Amygdala (tissue), 56 donors: ENCODE measurements at places on chromosomes 5 and 9.

- no peak for DNase-seq
Measured at GRCh38 chr5:136396886-136397285, 31.5 kb upstream of the TRPC7 start.

DNA sequence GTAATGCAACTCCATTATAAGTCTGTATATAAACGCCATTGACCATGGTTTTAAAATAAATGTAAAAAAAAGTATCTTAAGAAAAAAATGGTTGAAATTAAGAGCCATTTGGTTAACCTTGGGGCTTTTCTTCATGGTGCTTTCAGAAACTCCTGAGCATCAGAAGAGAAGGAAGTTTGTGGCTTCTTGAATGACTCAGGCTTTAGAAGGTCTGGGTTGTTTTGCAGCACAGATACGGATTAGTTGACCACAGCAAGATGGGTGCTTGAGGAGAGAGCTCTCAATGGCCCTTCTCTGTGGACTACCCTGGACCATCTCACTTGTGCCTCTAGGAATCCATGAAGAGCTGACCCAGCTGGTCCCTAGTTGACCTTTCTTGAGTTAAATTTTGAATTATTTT lies 189.5 kb downstream of the TMEM38B start:
- no peak for DNase-seq

DNA sequence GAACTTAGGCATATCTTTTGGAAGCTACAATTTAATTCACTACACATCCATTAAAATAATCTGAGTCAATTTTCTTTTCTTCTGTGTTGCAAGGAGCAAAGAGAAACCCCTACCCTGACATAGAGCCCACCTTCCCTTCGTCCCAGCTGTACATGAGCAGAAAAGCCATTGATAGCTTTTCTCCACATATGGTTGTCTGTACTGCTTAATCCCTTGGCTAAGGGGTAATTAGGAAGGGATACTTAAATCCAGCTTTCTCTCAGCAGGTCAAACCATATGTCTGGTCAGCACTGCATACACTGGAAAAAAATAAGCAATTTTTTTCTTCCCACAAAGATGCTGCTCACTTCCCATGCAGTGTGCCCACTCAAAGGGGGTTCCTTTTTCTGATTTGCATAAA lies 94.7 kb upstream of the RAD23B start:
- DNase-seq, result no peak

- DNase-seq, result no peak
Measured at GRCh38 chr9:3497857-3498256, 27.9 kb downstream of the RFX3 start.

- no peak for DNase-seq
Measured at GRCh38 chr5:65674749-65675148, 47.2 kb downstream of the SGTB start.

GRCh38 chr5:132055808-132056609 lies 4.4 kb upstream of the IL3 start:
- no peak for DNase-seq

GRCh38 chr5:132546108-132546507 lies 2.8 kb upstream of the IL5 start:
- DNase-seq, result no peak

DNA sequence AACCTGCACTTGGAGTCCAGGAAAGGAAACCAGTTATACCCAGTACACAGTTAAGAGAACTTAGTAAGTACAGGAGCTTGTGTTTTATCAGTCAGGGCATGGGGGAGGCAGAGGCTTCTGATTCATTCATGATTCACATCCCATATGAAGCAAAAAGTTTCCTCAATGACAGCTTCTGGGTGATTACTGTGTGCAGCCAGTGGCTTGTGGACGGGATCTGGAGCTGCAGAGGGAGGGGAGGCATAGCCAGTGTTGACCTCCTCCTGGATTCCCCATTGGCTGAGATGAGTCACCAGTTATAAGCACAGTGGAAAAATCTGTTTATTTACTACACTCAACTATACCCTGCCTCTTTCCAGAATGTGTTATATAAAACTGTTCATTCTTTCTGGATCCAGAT lies 17.7 kb downstream of the IL31RA start:
- DNase-seq, result no peak

- DNase-seq, result no peak
Measured at GRCh38 chr5:168480601-168481000, 5.7 kb upstream of the RARS1 start.

- DNase-seq, result no peak
Measured at GRCh38 chr5:164784230-164784629, 1278.8 kb downstream of the MAT2B start.

- no peak for DNase-seq
Measured at GRCh38 chr9:89174291-89174690, 4.3 kb downstream of the SHC3 start.

DNA sequence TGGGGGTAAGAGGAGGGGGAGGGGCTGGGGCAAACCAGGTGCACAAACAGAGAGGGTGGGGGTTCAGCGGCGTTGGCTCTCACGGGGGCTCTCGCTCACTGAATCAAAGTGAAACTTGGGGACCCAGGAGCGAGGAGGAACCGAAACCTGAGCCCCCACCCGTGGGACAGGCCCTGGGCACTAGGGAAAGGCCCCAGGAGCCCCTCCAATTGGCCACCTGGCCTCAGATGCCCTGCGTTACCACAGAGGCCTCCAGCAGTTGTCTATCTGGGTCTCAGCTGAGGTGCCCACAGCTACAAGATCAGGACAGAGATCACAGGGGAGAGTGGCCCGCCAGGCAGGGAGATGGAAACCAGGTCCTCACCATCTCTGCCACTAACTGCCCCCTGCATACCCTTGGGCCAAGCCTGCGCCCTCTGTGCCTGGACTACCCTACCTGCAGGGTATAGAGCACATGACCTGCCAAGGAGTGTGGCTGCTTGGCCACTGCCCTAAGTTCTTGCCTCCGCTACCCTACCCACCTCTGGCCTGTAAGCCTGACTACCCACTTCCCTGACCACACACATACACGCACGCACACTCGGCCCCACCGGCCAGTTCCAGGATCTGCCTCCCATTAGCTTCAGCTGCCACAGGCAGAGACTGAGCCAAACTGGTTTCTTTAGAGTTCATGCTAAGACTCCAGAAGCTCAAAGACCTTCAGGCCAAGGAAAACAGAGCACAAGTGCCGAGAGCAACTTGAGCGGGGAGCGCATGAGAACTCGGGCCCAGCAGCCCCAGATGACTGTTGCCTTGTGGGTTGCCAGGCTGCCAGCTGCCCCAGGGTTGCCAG lies 39.9 kb downstream of the PAX5 start:
- no peak for DNase-seq

GRCh38 chr9:17004500-17004899 lies 130.3 kb upstream of the CNTLN start:
- DNase-seq, result no peak

DNA sequence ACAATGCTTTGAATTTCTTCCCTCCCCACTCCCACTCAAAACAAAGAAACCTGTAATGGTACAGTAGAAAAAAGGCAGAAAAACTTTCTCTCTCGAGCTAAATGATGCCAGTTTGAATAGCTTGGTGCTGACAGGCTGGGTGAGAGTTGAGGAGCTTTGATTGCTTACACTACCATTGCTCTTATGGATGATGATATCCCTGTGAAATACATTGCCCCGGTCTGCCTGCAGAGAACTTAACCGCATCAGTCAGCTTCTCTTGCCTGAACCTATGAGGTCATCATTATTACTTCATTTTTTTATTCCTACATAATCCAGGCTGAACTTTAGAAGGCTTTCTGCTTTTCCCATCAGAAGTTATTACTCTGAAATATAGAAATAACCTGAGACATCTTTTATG lies 69.3 kb downstream of the ISL1 start:
- DNase-seq, result no peak

DNA sequence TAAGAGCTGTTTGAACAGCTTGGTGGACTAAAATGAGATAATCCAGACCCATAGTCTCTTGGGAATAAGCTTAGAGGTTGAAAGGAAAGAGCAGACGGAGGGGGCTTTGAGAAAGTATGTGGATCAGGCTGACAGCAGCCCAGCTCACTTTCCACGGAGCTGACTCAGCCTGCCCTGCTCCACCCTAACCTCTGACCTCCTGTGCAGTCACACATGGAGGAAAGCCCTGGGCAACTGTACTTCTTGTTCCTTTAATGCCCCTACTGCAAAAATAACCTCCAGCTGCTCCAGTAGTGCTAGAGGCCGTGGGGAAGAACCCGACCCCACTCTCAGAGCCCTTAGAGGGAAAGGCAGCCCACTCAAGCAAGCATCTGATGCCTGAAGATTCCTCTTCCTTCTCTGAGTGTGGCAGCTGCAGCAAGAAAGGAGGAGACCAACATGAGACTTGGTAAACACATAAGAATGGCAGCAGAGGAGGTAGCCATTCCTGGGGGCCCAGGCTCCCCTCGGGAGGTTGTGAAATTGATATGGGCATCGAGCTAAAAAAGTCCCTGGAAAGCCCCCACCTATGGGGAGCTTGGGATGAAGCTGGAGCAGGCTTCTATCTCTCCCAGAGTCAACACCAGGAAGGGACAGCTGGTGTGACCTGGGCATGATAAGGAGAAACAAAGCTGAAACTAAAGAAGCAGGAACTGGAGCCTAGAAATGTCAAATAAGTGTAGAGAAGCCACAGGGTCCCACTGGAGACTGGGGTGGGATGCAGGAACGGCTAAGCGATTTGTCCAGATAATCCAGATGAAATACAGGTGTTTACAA lies 204.3 kb downstream of the PIK3R1 start:
- DNase-seq, result no peak

DNA sequence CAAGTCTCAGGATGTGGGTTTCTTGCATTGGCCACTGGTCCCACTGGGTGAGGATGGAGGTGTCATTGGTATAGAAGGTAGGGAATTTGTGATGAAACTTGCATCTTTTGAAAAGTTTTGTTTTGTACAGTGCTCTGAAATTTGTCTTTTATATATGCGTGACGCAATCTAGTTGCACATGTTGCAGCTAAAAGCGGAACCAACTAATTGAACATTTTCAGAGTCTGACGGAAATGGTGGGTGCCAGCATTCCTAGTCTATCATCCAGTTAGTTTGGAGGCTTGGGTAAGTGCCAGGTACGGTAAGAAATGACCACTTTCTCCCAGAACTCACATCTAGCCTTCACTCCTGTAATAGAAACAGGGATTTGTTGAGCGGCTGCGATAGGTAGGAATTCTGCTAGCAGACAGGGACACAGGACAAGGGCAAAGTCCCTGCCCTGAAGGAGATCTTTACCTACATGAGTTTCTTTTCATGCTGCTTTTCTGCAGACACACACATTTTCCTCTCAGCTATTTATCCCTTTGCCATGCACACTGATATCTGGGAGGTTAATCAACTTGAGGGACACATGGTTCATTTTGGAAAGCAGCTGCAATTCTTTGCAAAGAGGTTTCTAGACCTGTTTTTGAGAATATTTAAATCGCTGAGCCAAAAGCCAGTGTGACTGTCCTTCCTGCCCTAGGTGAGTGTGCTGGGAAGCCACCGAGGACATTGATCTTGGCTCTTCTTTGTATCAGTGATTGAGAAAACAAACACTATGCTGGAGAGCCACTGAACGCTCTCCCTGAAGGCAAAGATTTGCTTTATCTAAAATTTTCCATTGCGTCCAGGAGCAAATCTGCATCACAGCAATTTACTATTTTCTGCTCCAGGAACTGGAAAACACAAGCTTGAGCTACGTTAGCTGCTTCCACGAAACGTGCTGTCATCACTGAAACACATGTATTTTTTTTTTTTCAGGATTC lies 89.7 kb downstream of the DAP start:
- no peak for DNase-seq

DNA sequence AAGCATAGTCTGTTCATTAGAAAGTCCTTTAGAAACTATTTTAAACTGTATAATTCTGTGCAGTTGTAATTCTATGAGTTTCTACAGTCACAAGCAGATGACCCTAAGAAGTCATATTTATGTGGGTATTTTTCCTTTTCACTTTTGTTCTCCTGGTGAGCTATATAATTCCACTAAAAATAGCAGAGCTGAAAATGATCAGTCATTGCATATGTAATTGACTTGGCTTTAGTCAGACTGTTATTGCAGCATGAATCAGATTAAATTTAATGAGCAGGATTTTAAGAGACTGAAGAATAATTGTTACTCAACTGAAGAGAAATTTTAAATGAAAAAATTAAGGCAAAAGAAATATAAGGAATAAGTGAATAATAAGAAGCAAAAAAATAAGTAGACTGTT lies 108.5 kb downstream of the MTREX start:
- no peak for DNase-seq

- DNase-seq, result no peak
Measured at GRCh38 chr5:135031813-135032694, 2.0 kb downstream of the PITX1 start.

- no peak for DNase-seq
Measured at GRCh38 chr5:74639807-74640449, 600 bp downstream of the ENC1 start.

GRCh38 chr5:143207563-143208364 lies 195.7 kb downstream of the NR3C1 start:
- no peak for DNase-seq

GRCh38 chr9:81477669-81478068 lies 211.7 kb downstream of the TLE1 start:
- no peak for DNase-seq

DNA sequence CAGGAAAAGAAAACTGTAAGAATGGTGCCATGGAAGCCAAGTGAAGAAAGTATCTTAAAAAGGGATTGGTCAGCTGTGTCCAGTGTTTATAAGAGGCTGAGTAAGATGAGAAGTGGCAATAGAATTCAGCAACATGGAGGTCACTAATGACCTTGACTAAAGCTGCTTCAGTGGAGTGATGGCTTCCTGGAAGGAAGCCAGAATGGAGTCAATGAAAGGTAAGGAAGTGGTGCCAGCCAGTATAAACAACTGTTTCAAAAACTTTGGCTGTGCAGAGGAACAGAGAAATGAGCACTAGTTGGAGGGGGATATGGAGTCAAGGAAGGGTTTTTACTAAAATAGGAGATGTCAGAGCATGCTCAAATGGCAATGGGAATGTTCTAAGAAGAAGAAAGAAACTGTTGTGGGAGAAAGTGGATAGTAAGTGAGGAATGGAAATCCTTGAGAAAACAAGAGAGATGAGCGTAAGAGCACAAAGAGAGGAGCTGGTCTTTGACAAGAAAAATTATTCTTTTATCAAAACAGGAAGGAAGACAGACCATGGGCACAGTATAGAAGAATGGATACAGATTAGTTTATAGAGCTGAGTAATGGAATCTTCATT lies 11.1 kb upstream of the NRG2 start:
- no peak for DNase-seq

DNA sequence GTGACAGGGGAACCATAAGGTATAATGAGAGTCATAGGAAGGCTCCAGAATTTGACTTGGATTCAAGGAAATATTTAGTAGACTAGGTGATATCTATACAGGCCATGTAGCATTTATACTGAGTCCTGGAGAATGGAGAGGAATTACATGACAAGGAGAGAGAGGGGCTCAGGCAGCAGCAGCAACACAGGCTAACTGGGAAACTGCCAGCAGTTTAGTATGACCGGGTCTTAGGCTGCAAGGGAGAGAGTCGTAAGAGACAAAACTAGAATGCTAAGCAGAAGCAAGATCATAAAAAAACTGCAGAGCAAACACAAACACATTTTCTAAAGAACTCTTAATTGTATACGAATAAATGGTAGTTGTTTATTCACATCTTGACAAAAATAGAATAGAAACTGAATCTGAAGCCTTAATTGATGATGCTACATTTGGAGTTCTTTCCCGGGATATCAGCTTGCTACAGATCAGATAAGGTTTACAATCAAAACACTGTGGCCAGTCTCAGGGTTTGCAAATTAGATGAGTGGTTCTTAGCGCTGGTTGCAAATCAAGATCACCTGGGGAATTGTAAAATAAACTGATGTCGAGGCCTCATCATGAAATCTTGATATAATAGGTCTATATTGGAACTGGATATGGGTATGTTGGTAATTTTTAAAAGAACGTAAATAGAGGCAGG lies 480.0 kb upstream of the C9orf72 start:
- DNase-seq, result no peak
